ENCODE measurements at places on chromosomes 13 and 19. TPM values are rescaled to one million over a fixed set of nuclear protein-coding genes. Genes with fewer than 3 reads are reported as not detected.

DNA sequence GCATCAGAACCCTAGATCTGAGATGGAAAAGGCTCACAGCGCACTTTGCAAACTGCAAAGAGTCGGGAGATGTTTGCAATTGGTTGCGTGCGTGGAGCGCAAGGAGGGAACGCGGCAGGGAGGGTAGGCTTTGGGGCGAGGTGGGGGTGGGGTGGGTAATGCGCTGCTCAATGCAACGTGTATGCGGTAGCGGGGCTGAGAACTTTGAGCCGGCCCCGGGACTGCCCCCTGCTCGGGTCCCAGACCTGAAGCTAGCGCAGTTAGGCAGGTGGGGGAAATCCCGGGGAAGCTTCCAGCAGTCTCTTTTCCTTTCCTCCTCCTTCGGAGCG, 971 bp downstream of the FOSB start:
- DNase-seq = peak; percentile 88

DNA sequence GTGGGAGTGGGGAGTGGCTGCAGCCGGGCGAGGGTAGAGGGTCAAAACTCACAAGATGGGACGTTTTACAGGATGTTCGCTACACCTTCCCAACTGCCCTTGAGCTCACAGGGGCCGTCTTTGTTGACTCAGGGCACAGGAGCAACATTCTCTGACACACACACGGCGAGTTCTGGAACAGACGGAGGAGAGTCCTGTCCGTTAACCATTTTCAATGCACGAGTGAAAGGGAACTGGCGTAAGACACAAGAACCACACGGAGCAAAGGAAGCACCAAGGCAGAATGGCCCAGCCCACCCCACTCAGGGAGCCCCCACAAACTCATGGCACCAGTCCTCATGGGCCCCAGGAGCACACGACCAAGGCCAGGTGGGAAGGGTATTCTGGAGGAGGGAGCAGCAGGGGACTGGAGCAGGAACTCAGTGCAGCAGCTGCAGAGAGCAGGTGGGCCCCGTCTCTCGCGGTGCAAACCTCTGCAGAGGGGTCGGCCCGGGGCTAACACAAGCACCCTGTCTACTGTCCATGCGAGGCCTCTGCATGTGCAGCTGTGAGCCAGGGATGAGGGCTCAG, 37.9 kb upstream of the ISYNA1 start:
- DNase-seq = no peak

GRCh38 chr19:42531313-42531712, 3.0 kb upstream of the CEACAM1 start:
- DNase-seq = no peak

DNA sequence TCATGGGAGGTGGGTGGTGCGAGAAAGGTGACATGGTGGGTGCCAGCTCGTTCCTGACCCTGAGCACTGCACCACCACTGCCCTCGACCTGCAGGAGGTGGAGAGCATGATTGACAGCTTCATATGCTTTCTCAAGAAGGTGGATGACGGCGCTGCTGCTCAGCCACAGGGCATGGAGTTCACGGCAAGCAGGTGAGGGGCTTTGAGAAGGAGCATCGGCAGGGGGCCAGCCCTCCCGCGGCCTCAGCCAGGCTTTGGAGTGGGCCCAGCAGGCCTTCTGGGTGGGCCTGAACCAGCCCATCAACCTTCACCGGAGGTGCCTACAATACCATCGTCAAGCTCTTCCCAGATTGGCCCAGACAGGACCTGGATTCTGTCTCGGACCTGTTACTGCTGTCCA, 18.9 kb upstream of the ZNF14 start:
- no peak for DNase-seq

GRCh38 chr19:38851622-38852230, 1.9 kb upstream of the HNRNPL start:
- DNase-seq = peak; percentile 94

- no peak for DNase-seq
These were observed 792.0 kb downstream of the UQCRFS1 start for GRCh38 chr19:28420811-28421550.

CGB2 gene
- total RNA-seq = not detected

KLHL1 gene
- total RNA-seq = not detected

ACER1 gene
- total RNA-seq = 2.7 TPM

ZNF568 gene
- 4.2 TPM for total RNA-seq

Measured in CD4-positive, alpha-beta T cell (primary cell).